ENCODE measurements at places on chromosomes 2 and 18.

GRCh38 chr2:234447189-234447588 lies 49.7 kb downstream of the ARL4C start:
- no peak for DNase-seq

DNA sequence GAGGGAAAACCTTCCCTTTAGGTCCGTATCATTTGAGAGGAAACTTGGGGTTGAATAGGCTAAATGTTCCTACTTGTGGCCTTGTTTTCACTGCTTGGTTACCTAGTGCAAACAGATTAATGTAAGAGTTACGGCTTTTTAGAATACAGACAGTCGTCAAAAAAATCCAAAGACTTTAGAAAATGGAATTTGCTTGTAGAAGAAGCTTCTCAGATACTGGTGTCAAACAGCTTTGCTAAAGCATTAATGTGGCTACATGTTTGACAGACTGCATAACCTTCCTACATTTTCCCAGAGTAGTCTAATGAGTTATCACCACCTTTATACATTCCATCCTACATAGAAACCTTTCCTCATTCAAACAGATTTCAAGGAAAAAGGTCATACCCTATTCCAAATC lies 114.6 kb downstream of the FMNL2 start:
- no peak for DNase-seq

GRCh38 chr2:27182346-27182745 lies 29.5 kb upstream of the ATRAID start:
- DNase-seq, result no peak

DNA sequence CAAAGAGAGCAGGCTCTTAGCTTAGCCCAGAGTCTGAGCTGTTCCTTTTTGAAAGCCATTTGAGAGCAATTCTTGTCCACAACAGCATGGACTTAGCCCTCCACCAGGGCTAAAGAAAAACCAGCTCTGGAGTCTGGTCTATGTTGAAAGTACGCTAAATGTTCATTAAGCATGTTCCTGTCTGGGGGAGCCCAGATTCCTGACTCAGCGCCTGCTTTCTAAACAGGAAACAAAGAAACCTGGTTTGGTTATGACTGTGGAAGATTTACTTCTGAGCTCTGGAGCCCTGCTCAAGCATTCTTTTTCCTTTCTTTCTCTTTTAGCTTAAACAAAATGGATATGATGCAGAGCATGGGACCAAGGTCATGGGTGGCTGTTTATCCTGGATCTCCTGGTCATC lies 279.8 kb downstream of the RBM43 start:
- no peak for DNase-seq

- no peak for DNase-seq
Observed at GRCh38 chr18:76838182-76838581, 15.8 kb downstream of the ZNF236 start.

GRCh38 chr2:127169066-127169660 lies 50.9 kb downstream of the CYP27C1 start:
- DNase-seq, result no peak

Measured in GF-D8 (cell line).